ENCODE measurements at places on chromosomes 1 and 21.

DNA sequence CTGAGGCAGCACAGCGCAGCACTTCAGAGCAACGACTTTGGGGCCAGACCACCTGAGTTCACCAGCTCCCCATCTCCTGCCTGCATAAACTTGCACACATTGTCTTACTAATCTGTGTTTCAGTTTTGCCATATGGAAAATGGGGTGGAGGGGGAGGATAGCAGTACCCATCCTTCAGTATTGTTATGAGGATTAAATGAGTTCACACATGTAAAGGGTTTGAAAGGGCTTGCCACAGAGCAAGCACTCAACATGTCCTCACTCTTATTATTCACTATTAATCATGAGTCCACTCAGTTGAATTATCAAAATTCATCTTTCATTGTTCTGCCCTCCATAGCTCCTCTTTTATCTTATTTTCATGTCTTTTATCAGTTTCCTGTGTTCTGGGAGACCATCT, 40.1 kb upstream of the BMP8B start:
- no peak for DNase-seq

- no peak for DNase-seq
Measured at GRCh38 chr1:52569449-52570210, 16.7 kb upstream of the TUT4 start.

DNA sequence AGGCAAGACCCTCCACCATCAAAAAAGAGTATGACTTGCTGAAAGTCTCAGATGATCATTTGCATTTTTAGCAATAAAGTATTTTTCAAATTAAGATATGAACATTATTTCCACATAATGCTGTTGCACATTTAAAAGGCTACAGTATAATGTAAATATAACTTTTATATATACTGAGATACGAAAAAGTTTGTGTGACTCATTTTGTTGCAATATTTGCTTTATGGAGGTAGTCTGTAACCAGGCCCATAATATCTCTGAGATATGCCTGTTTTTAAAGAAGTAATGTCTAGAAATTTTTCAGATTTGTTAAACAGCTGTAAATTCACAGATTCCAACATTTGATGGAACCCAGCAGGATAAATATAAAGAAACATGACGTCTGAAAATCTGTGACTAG, 86.7 kb downstream of the MAN1A2 start:
- no peak for DNase-seq

DNA sequence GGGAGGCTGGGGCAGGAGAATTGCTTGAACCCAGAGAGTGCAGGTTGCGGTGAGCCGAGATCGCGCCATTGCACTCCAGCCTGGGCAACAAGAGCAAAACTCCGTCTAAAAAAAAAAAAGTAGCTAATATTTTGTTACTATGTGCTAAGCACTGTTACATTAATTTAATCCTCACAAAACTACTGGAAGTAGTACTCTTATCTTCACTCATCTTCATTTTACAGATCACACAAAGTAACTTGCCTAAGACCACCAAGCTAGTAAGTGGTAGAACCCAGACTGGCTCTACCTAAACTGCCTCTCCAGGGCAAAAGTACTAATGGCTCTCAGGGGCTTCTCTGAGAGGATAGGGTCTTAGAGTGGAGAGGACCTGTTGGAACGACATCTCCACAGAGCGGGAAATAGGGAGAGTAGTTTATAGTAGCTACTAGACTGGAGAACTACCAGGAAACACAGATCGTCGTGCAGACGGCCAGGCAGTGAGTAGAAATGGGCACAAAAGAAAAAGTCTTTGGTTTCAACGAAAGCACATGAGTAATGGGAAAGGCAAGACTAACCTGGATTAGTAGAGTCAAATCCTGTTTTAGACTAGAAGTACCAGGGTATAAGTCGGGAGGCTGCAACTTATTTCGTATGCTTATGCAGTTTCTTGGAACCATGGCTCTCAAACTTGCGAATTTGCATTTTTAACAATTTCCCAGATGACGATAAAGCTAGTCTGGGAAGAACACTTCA, 1.4 kb downstream of the CLCC1 start:
- DNase-seq = no peak

DNA sequence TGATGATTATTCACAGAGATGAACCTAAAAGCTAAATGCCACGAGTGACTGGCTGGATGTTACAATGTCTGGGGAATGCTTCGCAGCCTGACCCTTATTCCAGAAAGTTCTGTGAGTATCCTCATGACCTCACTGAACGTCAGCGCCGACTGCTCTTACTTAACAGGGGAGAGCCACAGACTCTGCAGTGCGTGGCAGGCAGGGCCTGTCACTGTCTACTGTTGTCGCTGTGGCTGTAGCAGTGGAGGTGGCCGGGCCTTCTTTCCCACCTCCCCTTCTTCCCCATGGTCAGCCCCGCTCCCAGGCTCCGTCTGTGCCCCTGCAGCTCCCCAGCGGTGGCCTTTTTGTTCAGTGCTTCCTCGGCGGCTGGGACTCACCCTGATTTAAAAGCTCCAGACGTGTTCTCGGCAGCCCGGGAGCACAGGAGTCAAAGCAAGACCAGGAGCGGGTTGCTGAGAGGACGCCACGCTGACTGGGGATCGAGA, 52.2 kb upstream of the TARBP1 start:
- DNase-seq = no peak

- no peak for DNase-seq
Measured at GRCh38 chr1:63322114-63322943, at the start of gene FOXD3. Gene FOXD3 (plus strand): TSS chr1:63322567. CDS start chr1:63323059, 492 bp downstream.

GRCh38 chr1:155673003-155673402, 15.6 kb downstream of the YY1AP1 start:
- no peak for DNase-seq

GRCh38 chr1:177973585-177973984, 3.7 kb upstream of the SEC16B start:
- DNase-seq = no peak

DNA sequence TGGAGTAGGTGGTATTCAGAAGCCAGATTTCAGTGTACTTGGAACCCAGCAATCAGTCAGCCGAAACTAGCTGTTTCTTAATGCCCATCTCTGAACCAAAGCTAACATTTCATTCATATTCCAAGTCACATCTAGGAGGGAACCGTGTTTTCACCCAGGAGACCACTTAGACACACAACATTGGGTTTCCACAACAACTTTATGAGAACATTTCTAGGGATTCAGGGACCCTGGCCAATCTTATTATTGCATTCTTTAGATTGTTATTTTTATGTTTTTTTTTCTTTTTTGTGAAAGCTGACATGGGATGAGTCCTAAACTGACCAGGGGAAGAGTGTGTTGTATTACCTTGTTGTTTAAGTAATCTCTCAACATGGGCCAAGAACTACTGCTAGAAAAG, 72.5 kb upstream of the KIAA0040 start:
- no peak for DNase-seq

GRCh38 chr1:146036241-146036964, 14.9 kb upstream of the HJV start:
- no peak for DNase-seq

- no peak for DNase-seq
Measured at GRCh38 chr1:19062258-19063029, 106.0 kb upstream of the IFFO2 start.

DNA sequence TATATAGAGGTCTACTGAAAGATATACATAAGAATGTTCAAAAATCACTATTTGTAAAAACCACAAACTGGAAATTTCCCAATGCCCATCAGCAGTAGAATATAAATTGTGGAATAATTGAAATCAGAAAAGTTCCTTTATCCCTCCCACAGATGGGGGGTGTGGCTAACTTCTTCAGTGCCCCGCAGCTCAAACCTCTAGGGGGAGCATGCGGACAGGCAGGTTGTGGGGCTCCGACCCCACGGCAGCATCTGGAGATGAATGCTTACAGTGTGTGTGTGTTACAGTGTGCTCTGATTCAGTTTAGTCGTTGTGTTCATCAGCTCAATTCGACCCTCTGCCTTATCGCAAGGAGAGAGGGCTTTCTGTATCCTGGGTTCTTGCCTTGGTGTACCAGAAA, 262.1 kb upstream of the LRRC7 start:
- DNase-seq = no peak

DNA sequence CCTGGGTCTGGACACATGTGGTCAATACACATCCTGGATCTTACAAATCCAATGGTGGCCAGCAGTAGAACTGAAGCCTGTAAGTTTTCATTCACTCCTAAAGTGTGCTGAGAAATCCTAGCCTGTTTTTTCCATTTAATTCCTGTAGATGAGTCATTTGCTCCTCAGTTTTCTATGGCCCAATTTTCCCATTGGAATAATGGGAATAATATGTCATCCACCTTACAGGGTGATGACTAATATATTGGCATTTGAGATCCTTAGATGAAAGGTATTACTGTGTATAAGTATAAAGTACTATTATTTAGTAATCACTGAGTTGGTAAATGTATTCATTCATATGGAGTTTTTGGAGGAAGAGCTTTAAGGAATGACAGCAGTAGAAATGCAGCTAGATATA, 89.7 kb upstream of the ADAR start:
- DNase-seq = no peak

DNA sequence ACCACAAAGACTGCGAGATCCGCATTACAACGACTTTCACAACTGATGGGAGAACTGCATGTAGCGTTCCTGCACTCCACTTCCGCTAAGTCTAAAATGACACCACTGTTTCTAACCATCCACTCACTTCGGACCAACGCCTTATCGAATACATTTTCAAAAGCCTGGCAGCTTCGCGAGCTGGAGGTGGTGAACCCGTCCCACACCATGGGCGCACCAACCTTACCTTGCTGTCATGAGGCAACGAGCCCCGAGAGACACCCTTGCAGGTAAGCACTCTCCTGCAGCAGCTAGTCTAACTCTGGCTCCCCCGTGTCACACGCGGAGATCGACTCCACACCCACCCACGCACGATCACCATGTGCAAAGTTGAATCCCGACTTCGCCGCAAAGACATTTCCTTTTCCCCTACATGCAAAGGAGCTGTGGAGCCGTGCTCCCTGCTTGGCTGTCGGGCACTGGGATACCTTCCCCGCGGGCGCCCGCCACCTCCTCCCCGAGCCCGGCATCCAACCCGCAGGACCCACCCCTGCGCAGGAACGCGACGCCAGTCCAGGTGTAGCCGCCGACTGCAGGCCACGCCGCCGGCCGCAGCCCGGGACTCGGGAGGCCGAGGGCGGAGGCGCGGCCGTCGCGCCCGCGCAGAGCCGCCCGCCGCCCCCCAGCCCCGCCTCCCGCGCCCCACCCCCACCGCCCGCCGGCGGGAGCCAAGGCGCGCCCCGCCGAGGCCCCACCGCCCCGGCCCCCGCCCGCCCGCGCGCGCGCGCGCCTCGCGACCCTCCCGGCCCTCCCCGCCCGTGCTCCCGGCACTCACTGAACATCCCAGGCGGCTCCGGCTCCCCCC, 629 bp downstream of the TAF5L start:
- no peak for DNase-seq

DNA sequence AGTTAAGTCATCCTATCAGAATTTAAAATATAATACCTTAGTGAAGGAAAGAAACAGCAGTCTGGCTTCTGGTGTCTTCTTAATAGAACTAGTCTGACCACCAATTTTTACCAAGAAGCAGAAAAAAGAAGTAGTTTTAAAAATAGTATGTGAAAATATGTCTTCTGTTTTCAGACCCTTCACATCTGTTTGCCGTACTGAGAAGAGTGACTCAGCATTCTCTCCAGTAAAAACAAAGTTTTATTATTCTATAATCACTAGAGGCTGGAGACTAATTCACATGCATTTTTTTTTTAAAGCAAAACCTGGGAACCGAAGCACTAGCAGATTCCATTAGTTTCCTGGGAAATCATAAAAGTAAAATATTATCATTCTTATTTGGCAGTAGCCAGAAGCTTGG, 163.8 kb downstream of the COL24A1 start:
- no peak for DNase-seq

DNA sequence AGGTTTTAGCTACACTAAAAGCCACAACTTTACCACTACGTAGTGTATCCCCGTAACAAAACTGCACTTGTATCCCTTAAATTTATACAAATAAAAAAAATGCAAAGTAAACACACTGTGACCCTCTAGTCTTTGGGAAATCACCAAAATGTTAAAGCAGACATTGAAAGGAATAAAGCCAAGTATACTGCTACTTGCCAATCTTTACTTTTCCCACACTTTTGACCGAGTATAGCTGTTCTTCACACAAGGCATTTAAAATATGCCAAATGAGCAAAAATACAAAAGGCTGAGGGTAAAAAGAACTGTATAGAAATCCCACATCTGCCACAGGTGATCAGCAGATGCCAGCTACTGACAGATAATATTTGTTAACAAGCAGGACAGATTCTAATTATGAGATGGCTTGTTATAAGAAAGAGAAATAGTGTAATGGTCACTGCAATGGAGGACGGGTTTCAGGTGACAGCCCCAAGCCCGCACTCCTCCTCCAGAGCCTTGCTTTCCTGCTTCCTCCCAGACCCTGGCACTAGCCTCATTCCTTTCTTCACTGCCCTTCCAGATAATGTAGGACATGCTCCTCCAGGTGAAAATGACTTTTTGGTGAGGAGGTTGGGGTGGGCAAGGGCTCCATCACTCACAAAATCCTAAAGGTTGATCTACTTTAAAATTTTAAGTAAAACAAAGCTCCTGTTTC, 18.1 kb downstream of the KCNT2 start:
- no peak for DNase-seq

- no peak for DNase-seq
Measured at GRCh38 chr21:23955135-23955843, 1652.0 kb downstream of the MRPL39 start.

Measured in stimulated activated CD8-positive, alpha-beta memory T cell treated with anti-CD3 and anti-CD28 coated beads, Interleukin-4, amount 100 ng/mL, for 1 hour (primary cell).